ENCODE measurements at places on chromosomes 7 and 10.

GRCh38 chr7:112648781-112649180 is 141.4 kb downstream of the TMEM168 start:
- no peak overlapping the region for H3K4me3 ChIP-seq
- H3K36me3 ChIP-seq = peaks cover 15% of the 10 kb centered on the region
- DNase-seq = no peak
- no peaks in the 10 kb centered on the region for H3K27me3 ChIP-seq
- H3K27ac ChIP-seq = no peak overlapping the region

- peaks cover 36% of the 10 kb centered on the region for H3K27me3 ChIP-seq
- no peak overlapping the region for H3K27ac ChIP-seq
- DNase-seq = no peak
- H3K36me3 ChIP-seq = no peaks in the 10 kb centered on the region
- H3K4me1 ChIP-seq = peaks cover 12% of the 10 kb centered on the region
These were observed 12.5 kb downstream of the GLI3 start for GRCh38 chr7:42224391-42225003.

- no peaks in the 10 kb centered on the region for H3K36me3 ChIP-seq
- peaks cover 40% of the 10 kb centered on the region for H3K27me3 ChIP-seq
- no peak for DNase-seq
- no peak overlapping the region for H3K4me3 ChIP-seq
- H3K4me1 ChIP-seq = no peaks in the 10 kb centered on the region
These were observed 24.7 kb upstream of the HSPA12A start for GRCh38 chr10:116766837-116767634.

DNA sequence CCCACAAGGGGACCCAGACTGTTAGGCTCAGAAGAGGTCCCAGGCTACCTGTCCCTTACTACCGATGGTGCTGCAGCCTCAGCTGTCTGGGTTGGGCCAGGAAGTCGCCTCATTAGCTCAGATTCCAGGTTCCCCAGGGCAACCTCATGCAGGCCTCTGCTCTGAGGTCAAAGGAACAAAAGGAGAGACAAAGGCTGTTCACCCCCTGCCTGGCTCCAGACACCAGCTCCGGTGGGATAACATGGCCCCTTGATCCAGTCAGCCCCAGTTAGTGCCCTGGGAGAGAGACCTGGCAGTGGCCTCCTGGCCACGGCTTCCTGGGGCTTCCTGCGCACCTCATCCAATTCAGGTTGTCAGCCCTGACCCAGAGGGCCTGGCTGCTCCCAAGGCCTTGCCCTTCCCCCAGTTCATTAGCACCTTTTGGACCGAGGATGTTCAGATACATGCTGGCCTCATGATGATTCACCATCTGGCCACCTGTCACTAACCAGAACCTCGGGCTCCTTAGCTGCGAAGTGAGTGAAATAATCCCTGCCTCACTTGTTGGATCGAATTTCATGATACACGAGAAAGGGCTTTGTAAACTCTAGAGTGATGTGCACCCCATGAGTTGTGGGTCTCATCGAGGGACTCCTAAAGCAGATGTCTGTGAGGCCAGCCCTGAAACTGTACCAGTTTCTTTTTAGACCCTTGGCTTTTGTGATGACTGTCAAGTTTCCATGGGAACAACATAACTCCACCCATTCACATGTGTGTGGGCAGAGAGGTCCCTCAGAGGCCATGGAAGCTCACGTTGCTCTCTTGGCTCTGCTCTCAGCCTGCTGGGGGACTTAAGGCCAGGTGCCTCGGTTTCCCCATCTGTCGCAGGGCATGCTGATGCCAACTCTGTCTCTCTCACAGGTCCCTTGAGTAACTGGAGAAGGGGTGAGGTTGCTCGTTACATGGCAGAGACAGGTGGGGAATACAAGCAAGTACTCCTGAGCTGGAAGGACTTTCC is 79.5 kb upstream of the PCBD1 start:
- H3K36me3 ChIP-seq = no peaks in the 10 kb centered on the region
- H3K4me1 ChIP-seq = no peaks in the 10 kb centered on the region
- no peak overlapping the region for H3K27ac ChIP-seq

DNA sequence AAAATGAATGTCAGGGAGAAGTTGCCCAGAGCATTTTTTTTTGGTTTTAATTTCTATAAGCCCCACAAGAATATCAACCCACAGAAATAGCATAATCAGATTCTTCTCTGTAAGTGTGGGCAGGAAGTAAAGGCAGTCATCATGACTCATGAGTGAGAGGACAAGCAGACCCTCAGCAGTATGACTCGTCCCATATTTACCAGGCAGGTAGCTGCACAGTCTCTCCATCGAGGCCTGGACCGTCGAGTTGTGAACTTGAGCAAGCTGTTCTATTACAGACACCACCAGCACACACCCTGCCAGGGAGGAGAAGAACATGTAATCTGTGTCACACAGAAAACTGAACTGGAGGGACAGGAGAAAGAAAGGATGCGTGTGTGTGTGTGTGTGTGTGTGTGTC is 37.8 kb downstream of the AOAH start:
- no peak for DNase-seq
- H3K27ac ChIP-seq = no peak overlapping the region
- no peak overlapping the region for H3K4me3 ChIP-seq
- no peaks in the 10 kb centered on the region for H3K27me3 ChIP-seq
- peaks cover 5% of the 10 kb centered on the region for H3K4me1 ChIP-seq

GRCh38 chr7:142697270-142697669 is 52.0 kb upstream of the PRSS1 start:
- no peaks in the 10 kb centered on the region for H3K36me3 ChIP-seq
- no peak overlapping the region for H3K27ac ChIP-seq
- H3K4me3 ChIP-seq = no peak overlapping the region

- no peak overlapping the region for H3K27ac ChIP-seq
- H3K4me1 ChIP-seq = no peaks in the 10 kb centered on the region
- H3K36me3 ChIP-seq = no peaks in the 10 kb centered on the region
- H3K27me3 ChIP-seq = peaks cover 6% of the 10 kb centered on the region
- peak; percentile 58 for DNase-seq
These were observed 16.1 kb upstream of the IMPDH1 start for GRCh38 chr7:128425850-128426249.

DNA sequence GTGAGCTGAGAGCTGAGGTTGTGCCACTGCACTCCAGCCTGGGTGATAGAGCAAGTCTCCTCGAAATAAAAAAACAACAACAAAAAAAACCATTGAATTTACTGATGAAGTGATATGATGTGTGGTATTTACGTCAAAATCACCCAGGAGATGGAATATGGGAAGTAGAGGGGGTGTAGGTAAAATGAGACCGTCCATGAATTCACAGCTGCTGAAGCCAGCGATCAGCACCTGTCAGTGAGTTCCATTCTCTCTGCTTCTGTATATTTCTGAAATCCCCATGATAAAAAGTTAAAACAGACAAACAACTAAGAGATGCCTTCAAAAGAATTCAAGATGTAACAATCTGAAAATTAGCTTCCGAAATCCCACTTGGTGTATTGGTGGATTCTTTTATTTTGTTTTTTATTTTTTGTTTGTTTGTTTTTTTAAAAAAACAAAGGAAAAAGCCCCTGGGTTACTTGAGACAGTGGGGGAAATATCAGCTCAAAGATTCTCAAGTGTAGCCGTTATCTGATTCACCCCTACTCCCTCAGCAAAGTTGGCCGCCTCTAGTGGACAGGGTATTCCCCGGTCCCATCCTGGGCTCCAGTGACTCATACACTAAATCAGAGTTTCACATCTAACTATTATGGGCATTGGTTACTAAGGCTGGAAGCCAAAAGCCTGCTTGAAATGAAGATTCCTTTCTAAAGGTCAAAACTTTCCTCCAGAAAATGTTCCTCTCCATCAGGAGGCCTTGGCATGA is 76.4 kb downstream of the MAP3K8 start:
- no peak overlapping the region for H3K27ac ChIP-seq
- no peak overlapping the region for H3K4me3 ChIP-seq
- no peak for DNase-seq
- H3K4me1 ChIP-seq = peaks cover 54% of the 10 kb centered on the region

GRCh38 chr10:84179059-84179710 is 5.6 kb downstream of the GPR15LG start:
- H3K4me3 ChIP-seq = no peak overlapping the region
- H3K27ac ChIP-seq = no peak overlapping the region
- no peaks in the 10 kb centered on the region for H3K36me3 ChIP-seq
- H3K4me1 ChIP-seq = peaks cover 4% of the 10 kb centered on the region
- DNase-seq = peak; percentile 47

- H3K27me3 ChIP-seq = no peaks in the 10 kb centered on the region
- no peak overlapping the region for H3K4me3 ChIP-seq
- H3K27ac ChIP-seq = no peak overlapping the region
- no peak for DNase-seq
These were observed 625.4 kb upstream of the POM121L12 start for GRCh38 chr7:52410032-52410431.

All from naive B cell (primary cell).